HAP-1 (cell line): ENCODE measurements at places on chromosomes 12 and 14.

GRCh38 chr14:72243309-72244293 is 311.4 kb downstream of the RGS6 start:
- DNase-seq = no peak

DNA sequence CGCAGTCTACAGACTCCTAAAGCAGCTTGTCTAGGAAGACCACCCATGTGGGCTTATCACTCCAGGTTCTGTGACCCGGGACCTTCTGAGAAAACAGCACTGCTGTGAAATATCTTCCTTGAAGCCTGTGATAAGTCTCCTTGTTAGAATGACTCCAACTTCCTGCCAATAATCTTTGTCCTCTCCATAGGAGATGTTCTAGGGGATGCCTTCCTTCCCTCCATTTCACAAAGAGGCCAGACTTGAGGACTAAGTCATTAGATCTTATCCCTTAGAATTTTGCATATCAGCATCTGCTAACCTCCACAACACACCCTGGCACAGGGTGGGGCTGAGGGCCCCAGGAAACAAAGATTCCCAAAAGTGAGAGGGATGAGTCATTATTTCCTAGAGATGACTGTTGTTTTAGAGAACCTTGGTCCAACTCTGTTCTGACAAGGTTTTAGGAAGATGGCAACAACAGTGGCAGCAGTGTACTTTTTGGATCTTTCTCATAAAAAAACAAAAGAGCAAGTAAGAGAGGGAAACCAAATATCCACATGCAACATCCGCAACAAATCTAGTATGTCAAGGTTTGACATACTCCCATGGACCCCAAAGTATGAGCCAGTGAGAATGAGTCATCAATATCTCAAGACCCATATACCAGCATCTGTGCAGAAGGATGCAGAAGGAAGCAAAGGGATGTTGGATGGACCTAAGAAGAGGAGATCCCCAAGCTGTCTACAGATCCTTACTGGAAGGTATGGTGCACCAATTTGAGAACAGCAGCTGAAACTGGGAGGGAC is 6.0 kb downstream of the LTB4R start:
- no peak for DNase-seq

DNA sequence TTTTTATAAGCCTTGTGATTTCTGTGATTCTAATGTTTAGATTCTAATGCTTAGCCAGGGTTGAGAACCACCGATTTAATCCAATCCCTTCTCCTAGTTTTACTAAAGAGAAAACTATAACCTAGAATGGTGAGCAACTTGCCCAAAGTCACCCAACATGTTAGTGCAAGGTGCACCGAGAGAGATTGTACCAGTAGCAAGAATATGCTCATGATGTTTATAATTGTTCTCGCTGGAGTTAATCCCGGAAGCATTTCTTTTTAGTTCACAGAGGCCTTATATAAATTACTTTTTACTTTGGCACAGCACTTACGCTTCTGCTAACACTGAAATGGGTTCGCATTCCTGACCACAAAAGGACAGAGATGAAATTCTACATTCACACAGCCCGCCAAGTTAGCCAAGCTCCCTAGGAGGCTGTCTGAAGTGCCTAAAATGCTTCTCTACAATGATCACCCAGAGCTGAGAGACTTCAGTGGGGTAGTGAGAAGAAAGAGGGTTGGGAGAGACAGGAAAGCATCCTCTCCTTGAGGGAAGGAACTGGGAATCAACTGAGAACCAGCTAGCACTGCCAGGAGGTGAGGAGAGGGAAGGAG is 579 bp upstream of the BLOC1S1 start:
- no peak for DNase-seq

DNA sequence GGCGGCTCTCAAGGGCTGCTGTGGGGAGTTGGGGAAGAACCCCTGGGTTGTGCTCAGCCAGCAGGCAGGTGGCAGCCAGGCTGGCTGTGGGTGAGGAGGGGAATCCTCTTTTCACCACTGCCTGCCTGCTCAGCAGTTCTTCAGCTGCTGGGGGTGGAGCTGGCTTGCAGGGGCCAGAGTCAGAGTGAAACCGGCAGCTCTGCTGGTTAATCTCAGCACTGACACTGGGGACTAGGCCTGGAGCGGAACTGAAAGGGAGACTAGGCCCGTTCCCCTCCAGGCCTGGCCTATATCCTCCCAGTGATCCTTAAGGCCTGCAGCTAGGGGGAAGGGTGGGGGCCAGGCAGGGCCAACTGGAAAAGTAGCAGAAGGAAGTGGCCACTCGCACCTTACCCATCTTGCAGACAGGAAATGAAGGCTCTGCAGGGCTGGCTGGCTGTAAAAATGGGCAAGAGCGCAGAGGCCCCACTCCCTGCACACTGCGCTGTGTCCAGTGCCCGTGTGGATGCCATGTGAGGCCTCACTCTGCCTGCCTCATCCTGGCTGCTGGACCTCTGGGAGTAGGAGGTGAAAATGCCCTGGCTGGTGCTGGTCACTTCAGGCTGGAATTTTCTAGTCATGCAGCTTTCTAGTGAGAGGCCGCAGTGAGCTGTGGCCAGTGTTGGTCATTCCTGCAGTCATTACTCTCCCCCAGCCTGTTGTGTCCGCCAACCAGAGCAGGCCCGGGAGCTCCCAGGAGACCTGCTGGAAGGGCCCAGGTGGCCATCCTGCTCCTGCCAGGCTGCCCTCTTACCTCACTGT is 39.4 kb downstream of the SH2B3 start:
- DNase-seq = no peak

DNA sequence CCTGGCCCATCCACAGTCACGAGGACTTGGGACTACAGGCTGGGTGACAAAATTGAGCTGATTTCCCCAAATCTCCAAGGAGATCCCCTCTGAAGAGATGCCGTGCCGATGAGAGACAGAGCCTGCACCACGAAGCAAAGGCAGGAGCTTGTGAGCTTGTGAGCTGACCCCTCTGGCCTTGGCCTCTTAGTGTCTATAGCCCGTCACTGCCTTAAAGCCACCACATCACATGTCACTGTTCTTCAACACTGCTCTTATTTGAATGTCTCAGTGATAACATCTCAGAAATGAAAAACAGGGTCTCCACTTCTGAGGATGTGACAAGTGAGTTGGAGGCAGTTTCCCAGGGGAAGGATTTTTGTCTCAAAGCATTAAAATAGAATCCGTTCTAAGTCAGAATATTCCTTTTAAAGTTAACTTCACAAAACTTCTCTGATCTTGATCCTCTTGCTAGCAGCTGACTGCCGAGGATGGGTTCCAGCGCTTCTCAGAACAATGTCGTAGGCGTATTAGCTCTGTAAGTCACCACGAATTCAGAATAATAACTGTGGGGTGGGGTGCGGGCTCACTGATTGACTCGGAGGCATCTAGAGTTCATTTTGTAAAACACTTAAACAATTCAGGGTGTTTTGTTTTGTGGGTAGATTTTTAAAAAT is 37.5 kb downstream of the CHST11 start:
- DNase-seq = no peak

DNA sequence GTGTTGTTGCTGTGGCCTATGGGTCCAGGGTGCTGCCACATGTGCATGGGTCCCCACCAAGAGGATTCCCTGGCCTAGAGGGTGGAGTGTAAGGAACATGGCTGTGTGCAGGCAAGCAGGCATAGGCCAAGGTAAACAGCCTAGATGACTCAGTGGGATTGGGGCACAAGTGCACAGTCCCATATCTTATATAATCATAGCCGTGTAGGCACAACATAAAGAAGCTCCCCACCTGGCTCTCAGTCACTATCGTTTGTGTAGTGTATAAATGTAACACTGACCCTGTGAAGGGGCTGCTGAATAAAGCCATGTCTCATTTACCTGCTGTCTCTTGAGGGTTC is 15.7 kb upstream of the RNASE12 start:
- DNase-seq = no peak

DNA sequence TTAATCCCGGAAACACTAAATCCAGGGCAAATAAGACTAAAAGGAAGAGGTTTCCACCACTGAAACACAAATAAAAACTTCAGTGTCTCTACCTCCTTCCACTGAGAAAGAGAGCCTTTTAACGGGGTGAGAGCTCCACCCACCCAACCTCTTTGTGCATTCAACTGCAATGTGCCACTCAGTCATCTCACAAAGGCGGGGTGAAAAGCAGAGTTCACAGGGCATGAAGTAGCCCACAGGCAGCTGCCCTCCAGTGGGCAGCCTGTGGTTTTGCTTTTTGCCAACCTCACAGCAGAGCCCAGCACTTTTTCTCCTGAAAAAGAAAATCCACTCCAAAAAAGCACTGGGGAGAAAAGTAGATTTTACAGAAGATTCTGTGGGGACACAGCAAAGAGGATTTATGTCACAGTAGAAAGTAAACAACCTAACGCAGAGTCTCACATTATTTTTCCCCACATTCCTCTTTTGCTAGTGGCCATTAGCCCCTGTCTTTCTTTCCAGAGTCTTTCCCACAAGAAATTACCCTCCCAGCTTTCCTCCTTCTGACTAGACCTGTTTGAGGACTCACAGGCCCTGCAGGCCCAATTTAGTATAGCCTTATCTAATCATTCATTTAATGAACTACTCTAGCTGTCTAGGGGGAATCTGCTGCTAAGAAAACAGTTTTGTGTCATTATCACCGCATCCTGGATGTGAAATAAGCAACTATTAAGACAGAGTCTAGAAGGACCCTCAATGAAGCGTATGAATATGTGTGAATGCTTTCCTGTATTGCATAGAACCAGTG is 753.8 kb upstream of the FOXG1 start:
- DNase-seq = no peak

GRCh38 chr12:124162151-124163110 is 132.5 kb upstream of the RFLNA start:
- no peak for DNase-seq

DNA sequence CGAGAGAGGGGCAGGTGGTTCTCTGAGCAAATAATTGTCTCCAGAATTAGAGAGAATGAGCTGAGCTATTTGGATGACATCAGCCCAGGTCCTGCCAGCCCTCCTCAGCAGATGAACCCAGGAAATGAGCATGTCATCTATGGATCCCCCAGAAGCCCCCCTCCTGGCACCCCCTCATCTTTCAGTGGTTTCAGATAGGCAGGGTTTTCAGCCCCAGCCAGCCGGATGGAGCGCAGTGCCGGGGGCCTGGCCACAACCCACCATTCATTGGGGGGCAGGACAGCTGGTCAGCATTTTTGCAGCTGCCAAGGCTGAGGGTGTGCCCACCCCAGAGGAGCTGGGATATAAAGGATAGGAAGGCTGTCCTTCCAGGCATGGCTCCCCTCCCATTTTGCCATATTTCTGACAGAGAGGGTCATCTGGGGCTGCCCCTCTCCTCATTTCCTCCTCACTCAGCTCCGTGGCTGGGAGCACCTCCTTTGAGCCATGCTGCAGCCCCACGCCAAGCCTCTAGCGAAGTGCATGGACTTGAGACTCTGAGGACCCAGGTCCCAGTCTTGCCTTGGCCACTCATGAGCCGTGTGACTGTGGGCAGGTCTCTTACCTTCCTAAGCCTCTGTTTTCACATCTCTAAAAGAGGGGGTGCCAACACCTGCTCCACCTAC is 6.0 kb upstream of the KRT71 start:
- DNase-seq = no peak

GRCh38 chr12:18160901-18161300 is 70.9 kb upstream of the RERGL start:
- DNase-seq = no peak

- no peak for DNase-seq
Measured at GRCh38 chr12:111283521-111283920, 85.4 kb downstream of the PHETA1 start.

- DNase-seq = no peak
Measured at GRCh38 chr12:3083921-3084347, 6.8 kb downstream of the TSPAN9 start.

- DNase-seq = no peak
Measured at GRCh38 chr12:93442411-93443340, 929 bp upstream of the UBE2N start.

DNA sequence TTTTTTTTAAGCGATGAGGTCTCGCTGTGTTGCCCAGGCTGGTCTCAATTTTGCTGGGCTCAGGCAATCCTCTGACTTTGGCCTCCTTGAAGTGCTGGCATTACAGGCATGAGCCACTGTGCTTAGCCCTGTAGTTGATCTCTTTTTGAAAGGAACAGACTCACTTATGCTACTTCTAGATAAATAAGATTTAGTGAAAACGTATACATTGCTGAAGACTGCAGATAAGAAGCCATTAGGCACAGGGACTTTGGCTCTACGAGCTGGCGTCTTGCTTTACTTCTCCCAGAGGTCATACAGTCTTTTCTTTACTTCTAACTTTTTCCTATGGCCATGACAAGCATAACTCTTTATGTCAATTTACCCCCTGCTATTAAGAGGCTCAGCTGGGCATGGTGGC is 9.4 kb downstream of the PTGR2 start:
- no peak for DNase-seq

- DNase-seq = no peak
Measured at GRCh38 chr14:90731487-90731886, 84.7 kb downstream of the TTC7B start.

- DNase-seq = no peak
Measured at GRCh38 chr12:131242741-131243496, 289.2 kb downstream of the ADGRD1 start.

GRCh38 chr12:46554460-46554859 is 181.9 kb upstream of the SLC38A2 start:
- no peak for DNase-seq

DNA sequence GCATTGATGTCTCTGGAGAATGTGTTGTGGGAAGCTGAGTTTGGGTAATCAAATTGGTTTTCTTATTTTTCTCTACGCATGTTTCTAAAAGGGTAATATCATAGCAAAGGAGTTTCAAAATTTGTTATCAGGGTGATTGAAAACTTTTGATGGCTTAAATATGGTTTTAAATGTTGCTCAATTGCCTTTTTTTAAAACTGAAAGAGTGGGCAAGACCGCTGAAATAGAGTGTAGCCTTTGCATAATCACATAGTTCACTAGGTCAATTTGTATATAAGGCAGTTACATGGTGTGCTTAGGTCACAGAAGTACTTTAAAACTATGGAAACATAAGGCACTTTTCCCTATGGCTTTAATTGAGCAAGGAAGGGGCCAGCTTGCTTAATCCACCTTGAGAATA is 167.4 kb downstream of the SNAPC1 start:
- DNase-seq = no peak

- DNase-seq = no peak
Measured at GRCh38 chr14:54354096-54354495, 42.7 kb upstream of the CDKN3 start.

DNA sequence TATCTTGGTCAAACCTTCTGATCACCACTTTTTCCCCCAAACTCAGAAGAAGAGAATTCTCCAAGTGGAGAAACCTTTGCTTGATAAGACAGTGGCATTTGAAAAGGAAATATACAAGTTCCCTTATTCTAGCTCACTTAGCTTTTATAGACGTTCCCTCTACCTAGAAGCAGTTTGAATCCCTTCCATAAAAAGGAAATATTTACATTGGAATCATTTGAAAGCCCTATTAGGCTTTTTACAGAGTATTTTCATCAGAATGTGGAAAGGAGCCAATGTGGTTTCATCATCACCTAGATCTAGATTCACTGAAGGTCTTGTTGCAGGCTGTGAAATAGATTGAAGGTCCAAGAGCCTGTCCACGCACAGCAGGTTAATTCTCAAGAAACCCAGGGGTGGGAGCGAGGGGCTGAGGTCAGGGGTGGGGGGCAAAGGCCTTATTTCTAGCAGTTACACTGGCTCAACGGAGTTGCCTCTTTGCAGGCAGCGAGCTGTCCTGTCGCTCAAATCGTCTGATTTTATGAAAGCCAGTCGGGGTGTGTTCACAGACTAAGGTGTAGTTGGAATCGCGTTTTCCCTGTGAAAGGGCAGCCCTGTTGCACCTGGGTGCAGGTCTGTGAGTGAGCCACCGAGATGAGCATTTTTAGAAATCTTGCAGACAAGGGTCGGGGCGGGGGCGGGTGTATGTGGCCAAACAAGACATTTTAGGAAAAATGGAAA is 45.6 kb downstream of the AACS start:
- no peak for DNase-seq
